ENCODE measurements at places on chromosomes 2 and 18. TPM values are rescaled to one million over a fixed set of nuclear protein-coding genes. Genes with fewer than 3 reads are reported as not detected.

GRCh38 chr2:43537137-43537536, 58.7 kb downstream of the THADA start:
- DNase-seq = no peak

DNA sequence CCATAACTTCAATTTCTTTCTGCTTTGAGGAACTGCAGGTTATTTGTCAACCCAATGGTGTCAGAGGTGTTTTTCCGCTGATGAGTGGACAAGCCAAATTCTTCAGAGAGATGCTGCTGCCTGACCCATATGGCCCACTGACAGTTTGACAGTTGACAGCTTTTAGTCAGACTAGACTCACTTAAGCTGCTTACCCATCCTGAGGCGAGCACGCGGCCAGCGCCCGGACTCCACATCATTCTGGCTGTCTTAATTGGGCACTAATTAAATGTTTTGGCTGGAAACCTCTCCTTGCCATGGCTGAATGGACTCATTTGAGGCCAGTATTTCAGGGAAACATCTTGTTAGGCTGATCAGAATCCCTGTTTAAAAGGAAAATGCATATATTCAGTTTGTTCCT, 316.1 kb upstream of the FANCL start:
- no peak for DNase-seq

DNA sequence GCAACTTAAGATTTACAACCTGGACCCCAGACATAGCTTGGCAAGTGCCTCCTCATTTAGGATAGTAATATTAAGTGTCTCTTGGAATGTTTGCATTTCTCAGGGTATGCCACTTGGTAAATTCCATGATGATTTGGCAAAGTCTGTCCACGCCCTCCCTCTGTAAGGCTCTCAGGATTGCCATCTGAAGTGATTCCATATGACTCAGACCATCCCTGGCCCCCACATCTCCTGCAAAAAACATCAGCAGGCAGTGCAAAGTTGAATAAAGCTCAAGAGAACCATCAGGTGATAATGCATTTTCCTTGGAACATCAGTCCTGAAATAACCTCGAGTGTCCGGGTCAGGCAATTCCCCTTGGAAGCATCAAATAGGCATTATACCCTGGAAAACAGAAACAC, 27.1 kb upstream of the PIEZO2 start:
- DNase-seq = no peak

- no peak for DNase-seq
Observed at GRCh38 chr2:178899656-178900055, 92.4 kb upstream of the TTN start.

Gene PLCL1
- not detected for total RNA-seq

Gene TMEM178A
- total RNA-seq = 2.8 TPM

- DNase-seq = no peak
Observed at GRCh38 chr2:45233301-45233700, 224.0 kb upstream of the SIX2 start.

Gene DARS1
- 82.8 TPM for total RNA-seq

DNA sequence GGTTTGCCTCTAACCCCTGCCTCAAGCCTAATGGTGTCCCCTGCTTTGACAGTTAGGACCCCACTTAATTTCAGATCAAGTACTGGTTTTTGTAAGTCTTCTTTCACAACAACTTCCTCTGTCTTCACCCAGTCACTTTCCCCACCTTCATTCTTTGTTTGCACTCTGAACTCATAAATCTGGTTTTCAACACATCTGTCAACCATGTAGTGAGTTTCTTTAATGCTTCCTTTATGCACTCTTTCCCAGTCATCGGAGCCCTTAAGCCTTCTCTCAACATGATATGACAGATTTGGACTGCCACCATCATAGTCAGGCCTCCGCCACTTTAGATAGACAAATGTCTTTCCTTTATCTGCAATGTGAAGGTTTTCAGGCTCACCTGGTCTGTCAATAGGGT, 109.1 kb downstream of the PLEKHA3 start:
- no peak for DNase-seq

Gene MC4R
- not detected for total RNA-seq

Measured in epithelial cell of proximal tubule (primary cell).